ENCODE measurements at places on chromosomes 11 and 22. TPM values are rescaled to one million over a fixed set of nuclear protein-coding genes. Genes with fewer than 3 reads are reported as not detected.

The SEC14L6 gene
- 0.49 TPM for total RNA-seq

The DCDC1 gene
- 1.2 TPM for total RNA-seq

The PNPLA5 gene
- 0.25 TPM for total RNA-seq

The RGL4 gene
- total RNA-seq: not detected

The TAGLN gene
- 13.0 TPM for total RNA-seq

The LYVE1 gene
- total RNA-seq: 4.9 TPM

The IFITM10 gene
- total RNA-seq: 0.49 TPM

The NCF4 gene
- 0.74 TPM for total RNA-seq

The GRAMD4 gene
- 48.7 TPM for total RNA-seq

The OR52E1 gene
- not detected for total RNA-seq

The MAJIN gene
- total RNA-seq: not detected

The TMEM218 gene
- 19.9 TPM for total RNA-seq

The TMEM121B gene
- 15.5 TPM for total RNA-seq

The MIAT gene
- total RNA-seq: 87.3 TPM

The SERHL2 gene
- 3.0 TPM for total RNA-seq

The OR5B21 gene
- not detected for total RNA-seq

The CCDC89 gene
- total RNA-seq: 0.25 TPM

The KCNQ1 gene
- total RNA-seq: 0.49 TPM
